ENCODE measurements at places on chromosomes 6 and 20. TPM values are rescaled to one million over a fixed set of nuclear protein-coding genes. Genes with fewer than 3 reads are reported as not detected.

The ACSS1 gene
- total RNA-seq = 26.4 TPM

- H3K27me3 ChIP-seq = no peaks in the 10 kb centered on the region
- H3K36me3 ChIP-seq = peaks cover 87% of the 10 kb centered on the region
- no peak for DNase-seq
- H3K4me1 ChIP-seq = no peaks in the 10 kb centered on the region
Observed at GRCh38 chr6:35592178-35592577, 79.5 kb upstream of the TULP1 start.

DNA sequence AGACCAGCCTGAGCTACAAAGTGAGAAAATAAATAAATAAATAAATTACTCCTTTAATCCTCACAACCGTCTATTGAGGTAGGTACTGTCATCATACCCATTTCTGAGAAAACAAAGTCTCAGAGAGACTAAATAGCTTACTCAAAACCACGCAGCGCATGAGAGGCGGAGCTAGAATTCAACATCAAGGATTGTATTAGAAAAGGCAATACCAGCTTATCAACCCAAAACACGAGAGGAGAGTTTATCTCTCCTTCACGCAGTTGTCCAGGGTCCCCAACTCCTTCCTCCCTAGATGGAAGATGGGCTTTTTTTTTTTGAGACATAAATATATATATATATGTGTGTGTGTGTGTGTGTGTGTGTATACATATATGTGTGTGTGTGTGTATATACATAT lies 12.2 kb downstream of the HNF4A start:
- DNase-seq = no peak
- no peaks in the 10 kb centered on the region for H3K4me1 ChIP-seq
- no peaks in the 10 kb centered on the region for H3K36me3 ChIP-seq
- no peak overlapping the region for H3K27ac ChIP-seq

DNA sequence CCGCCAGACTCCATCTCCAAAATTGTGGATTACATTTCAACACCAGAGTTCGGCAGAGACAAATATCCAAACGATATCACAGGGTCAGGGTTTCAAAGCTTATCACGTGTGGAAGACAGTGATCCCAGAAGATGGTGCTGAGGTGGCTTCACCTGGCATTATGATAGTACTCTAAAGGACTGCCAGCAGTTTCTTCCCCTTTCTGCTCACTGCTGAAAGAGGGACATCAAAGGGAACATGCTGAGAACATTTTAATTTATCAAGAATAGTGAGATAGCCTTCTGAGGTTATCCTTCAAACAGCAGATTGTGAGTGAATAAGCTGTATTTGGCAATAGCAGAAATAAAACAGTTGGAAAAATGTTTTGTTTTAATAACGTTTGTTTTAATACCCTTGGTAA lies 79.7 kb downstream of the FIG4 start:
- no peak for DNase-seq
- no peak overlapping the region for H3K4me3 ChIP-seq
- peaks cover 13% of the 10 kb centered on the region for H3K36me3 ChIP-seq
- H3K4me1 ChIP-seq = no peaks in the 10 kb centered on the region

The SRMS gene
- not detected for total RNA-seq

All from right atrium auricular region (tissue), 2 donors.